Fibroblast of gingiva (primary cell): ENCODE measurements at places on chromosomes 4 and X.

DNA sequence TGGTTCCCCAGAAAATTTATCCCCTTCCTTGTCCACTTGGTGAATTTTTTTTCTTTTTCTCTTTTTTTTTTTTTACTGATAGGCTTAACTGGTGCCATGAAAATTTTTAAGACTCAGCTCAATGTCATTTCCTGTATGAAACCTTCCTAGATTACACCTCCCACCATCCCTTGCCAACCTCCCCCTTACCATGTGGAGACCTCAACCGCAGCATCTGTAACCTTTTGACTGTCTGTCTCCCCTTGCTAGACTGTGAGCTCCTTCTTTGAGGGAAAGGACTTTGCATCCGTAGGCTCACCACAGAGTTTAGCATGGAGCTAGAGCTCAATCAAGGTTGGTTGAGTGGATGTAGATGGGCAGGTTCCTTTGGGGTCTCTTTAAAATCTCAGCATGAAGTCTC, 5.2 kb upstream of the PGRMC1 start:
- no peak for DNase-seq

- peak; percentile 52 for DNase-seq
Observed at GRCh38 chr4:26860922-26861433, 337 bp downstream of the STIM2 start.

- DNase-seq, result peak; percentile 57
Observed at GRCh38 chr4:106258145-106259045, 57.6 kb downstream of the TBCK start.

DNA sequence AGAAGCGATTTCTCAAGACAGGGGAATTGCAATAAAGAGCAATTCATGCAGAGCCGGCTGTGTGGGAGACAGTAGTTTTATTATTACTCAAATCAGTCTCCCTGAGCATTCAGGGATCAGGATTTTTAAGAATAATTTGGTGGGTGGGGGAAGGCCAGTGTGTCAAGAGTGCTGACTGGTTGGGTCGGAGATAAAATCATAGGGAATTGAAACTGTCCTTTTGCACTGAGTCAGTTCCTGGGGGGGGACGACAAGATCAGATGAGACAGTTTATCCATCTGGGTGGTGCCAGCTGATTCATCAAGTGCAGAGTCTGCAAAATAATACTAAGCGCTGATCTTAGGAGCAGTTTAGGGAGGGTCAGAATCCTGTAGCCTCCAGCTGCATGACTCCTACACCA, 502.4 kb downstream of the NLGN4X start:
- no peak for DNase-seq

- no peak for DNase-seq
Observed at GRCh38 chr4:85725721-85726170, 250.8 kb downstream of the ARHGAP24 start.

DNA sequence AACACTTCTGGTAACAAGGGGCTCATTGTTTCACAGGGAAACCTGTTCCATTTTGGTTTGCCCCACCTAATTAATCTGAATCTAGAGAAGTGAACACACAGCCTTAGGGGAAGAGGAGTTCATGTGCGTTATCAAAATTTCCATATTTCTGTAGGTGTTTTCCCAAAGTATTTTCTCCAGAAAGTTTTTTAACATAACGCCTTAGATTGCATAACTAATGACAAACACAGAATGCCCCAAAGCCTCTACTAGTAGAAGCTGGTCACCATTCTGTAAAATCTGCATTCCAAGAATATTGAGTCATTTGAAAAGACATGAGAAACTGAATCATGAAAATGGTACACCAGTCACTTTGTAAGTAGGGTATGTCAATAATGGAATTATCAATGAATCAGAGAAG, 41.1 kb downstream of the IL13RA2 start:
- no peak for DNase-seq

DNA sequence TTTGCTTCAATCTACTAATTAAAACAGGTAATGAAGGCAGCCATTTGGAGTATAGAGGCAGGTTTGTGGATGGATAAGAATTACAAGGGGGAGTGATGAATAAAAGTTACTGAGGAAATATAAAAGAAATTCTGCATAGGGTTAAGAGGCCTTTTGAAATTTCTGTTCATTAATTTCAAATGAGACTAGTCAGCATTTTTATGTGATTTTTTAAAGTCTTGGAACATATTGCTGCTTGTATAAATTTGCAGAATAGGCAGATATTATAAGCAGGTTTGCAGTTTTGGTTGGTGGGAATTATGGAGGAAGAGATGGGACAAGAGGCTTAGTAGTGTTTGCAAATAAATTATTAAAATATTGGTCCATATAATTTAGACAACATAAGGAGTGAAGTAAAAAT, 750.4 kb upstream of the AGA start:
- DNase-seq, result no peak

DNA sequence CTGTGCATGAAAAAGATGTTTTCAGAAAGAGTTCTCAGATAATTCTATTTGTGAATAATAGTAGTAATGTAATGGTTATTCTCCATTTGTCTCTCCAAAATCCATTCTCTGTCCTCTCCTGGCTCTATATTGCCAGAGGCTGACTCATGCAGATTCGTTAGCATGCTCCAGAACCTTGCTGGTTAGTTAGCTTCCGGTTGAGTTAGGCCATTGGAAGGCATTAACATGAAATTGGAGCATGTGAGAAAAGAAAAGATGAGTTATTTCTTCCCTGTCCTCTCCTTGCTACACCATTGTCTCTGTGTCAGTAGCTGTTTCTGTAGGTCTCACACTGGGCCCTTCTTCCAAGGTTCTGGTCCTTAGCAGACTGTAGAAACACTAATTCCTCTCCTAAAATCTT, 23.5 kb upstream of the PRDM8 start:
- DNase-seq, result peak; percentile 42

GRCh38 chr4:1866189-1866661, 5.0 kb upstream of the NSD2 start:
- no peak for DNase-seq

DNA sequence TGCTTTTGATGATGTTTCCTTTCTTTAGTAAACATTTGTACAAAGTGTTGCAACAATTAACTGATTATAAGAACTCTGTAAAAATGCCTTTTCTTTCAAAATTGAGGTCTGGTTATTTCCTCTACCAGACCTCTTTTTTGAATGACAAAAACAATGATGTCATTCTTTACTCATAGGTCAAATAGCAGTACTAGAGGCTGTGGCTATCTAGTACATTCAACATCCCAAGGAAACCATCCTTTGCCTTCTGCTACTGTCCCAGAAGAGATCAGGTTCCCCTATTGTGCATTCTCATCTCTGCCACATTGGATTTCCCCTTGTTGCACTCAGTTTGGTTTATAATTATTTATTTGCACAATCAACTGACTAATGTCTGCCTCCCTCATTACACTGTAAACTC, 19.1 kb upstream of the MAD2L1 start:
- peak; percentile 58 for DNase-seq

GRCh38 chrX:19678941-19679340, 163.6 kb upstream of the MAP3K15 start:
- no peak for DNase-seq

DNA sequence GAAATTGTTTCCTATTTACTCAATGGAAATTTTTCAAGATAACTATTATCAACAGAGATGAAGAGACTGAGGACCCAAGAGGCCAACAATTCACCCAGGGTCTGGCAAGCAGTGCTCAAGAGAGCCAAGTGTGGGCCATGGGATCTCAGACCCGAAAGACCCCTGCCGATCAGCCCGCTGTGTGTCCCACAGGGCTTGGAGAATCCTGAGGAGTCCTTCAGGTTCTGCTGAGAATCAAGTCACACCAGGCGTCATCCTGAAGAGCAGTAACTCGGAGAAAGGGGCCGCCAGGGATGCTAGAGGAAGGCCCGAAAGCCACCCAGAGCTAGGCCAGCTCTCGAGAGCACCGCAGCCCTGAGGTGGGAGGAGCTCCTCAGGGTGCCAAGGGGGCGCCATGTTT, 48.7 kb downstream of the FGFRL1 start:
- DNase-seq, result no peak

- DNase-seq, result no peak
Observed at GRCh38 chr4:147749811-147750321, 18.0 kb downstream of the ARHGAP10 start.

DNA sequence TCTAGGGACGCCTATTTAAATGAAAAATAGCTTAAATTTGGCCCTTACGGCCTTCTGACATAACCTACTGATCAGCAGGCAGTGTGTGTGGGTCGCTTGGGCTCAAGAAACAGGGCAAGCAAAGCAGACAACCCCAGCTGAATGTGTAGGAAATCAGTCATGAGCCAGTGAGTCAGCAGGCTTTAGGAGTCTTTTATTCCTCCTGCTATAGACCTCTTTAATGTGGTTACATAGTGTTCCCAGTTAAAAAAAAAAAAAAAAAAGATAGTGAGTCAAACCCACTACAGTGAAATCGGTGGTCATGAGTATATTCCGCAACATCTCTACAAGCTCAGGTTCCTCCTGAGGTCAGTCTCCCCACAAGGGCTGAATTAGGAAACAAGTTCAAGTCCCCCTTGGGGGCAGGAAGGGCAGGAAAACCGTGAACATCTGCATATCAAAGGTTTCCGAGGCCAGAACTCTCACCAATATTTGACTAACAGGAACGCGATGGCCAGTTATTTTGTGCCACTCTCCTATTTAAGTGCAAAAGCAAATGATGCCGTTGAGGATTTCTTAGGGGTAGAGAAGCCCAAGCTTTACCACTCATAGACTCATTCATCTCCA, 32.7 kb downstream of the ACSL1 start:
- DNase-seq, result peak; percentile 86

- no peak for DNase-seq
Observed at GRCh38 chrX:28586286-28586685, 960 bp upstream of the IL1RAPL1 start.

GRCh38 chr4:854356-854755, 28.4 kb upstream of the CPLX1 start:
- DNase-seq, result no peak

DNA sequence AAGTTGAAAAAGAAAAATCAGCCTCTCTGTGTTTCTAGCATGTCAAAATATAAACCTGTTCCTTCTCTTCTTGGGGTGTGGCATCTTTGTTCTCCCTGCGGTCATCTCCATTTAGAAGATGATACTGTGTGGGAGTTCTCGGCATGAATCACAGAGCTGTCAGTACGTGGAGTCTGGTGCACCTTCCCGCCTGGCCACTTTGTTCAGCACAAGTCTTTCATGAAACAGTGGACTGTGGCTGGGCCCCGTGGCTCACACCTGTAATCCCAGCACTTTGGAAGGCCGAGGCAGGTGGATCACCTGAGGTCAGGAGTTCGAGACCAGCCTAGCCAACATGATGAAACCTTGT, 166.5 kb downstream of the MAML3 start:
- no peak for DNase-seq

- no peak for DNase-seq
Observed at GRCh38 chrX:2474280-2474962, 26.4 kb downstream of the DHRSX start.

GRCh38 chr4:62161446-62161845, 961.3 kb downstream of the ADGRL3 start:
- DNase-seq, result no peak

DNA sequence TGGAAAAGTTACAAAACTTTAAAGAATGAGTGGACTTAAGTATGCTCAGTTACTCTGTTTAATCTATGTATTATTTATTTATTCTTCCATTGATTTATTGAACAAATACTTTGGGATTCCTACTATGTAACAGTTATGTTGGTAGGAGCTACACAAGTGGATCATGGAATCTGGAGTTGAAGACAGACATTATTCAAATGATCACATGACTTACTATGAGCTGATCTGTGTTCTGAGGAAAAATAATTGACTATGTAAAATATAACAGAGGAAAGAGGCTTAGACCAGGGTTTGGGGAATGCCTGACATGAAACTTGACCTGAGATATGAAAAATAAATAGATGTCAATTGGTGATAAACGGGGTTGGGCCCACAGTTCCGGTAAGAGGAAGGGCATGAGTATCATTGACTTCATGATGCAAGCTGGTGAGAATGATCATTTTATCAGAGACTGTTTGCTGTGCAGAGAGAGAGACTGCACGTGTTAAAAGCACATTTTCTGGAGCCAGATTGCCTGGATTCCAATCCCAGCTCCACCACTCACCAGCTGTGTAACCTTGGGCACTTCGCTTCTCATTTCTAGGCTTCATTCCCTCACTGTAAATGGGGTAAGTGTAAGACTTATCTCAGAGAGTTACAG, 179.0 kb downstream of the SPCS3 start:
- no peak for DNase-seq

- DNase-seq, result no peak
Observed at GRCh38 chr4:53361451-53361850, 4.4 kb downstream of the SCFD2 start.

- DNase-seq, result no peak
Observed at GRCh38 chr4:157271166-157271869, 50.8 kb downstream of the GRIA2 start.

DNA sequence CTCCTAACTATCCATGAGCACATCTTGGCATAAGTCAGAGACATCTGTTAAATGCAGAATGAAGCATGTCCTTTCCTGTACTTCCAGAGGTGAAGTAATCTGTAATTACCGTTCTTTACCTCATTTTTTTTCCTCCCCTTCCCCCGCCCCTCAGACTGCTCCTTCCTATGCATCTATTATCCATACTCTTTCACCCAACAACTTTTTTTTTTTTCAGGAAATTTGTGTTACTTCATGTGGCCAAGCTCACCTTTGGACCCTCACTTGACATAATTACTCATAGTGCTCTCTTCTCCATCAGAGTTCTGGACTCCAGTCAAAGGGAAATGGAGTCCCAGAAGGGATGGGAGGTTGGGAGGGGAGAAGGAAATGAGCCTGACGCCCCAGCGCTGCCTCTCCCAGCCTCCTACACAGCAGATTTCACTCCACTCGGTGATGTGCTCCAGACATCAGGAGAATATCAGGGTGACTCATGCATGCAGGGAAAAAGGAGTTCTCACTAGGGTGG, 568.8 kb downstream of the STIM2 start:
- no peak for DNase-seq

GRCh38 chr4:148980782-148981480, 538.7 kb upstream of the NR3C2 start:
- no peak for DNase-seq

DNA sequence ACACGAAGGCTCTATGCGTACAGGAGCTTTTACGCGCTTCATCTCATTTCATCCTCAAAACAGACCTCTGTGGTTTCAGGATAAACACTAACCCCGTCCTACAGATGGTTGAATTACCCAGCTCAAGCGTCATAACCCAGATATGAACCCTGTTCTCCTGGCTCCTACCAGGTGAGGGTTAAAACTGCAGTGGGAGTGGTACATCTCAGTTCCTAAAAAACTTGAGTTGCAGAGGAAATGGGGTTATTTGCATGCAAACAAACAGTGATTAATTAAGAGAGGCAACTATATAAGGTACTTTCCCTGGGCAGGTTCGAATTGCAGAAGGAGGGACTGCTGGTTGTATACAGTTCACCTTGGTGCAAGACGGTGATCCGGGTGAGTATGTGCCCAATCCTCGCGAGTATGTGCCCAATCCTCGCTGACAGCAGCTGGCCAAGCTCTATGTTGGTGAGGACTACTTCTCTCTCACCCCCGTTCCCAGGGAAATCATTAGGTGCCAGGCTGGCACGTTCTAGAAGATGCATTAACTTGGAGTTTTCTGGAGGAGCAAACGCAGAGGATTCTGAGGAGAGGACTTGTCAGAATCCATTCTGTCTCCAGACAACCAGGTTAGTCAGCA, 72.6 kb downstream of the FHDC1 start:
- DNase-seq, result no peak
